Transverse colon (tissue), 4 donors: ENCODE measurements at places on chromosomes 1 and 21.
A peak's percentile ranks its signal among the peaks of the same experiment; 100 is the strongest.

DNA sequence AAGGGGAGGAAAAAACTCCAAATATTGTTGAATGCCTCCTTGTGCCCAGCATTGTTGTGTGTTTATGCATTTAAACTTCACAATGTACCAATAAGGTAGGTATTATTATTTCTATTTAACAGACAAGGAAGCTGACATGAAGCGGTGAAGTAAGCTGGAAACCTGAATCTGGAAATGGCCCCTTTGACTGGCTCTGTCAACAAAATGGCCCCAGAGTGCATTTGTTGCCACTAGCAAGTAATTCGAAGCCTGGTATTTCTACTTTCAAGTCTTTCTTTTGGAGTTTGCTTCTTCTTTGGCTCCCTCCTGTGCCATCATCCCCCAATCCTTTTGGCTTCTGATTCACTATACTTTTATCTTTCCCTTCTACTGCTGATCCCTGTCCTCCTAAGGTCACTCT lies 23.1 kb downstream of the CRYZL1 start:
- no peak for DNase-seq

- DNase-seq: peak; percentile 43
Observed at GRCh38 chr1:160093624-160094290, 4.7 kb downstream of the IGSF8 start.

GRCh38 chr1:203652724-203653461 lies 26.3 kb downstream of the ATP2B4 start:
- DNase-seq: no peak

- DNase-seq: no peak
Observed at GRCh38 chr1:25182629-25183028, 49.7 kb downstream of the SYF2 start.

DNA sequence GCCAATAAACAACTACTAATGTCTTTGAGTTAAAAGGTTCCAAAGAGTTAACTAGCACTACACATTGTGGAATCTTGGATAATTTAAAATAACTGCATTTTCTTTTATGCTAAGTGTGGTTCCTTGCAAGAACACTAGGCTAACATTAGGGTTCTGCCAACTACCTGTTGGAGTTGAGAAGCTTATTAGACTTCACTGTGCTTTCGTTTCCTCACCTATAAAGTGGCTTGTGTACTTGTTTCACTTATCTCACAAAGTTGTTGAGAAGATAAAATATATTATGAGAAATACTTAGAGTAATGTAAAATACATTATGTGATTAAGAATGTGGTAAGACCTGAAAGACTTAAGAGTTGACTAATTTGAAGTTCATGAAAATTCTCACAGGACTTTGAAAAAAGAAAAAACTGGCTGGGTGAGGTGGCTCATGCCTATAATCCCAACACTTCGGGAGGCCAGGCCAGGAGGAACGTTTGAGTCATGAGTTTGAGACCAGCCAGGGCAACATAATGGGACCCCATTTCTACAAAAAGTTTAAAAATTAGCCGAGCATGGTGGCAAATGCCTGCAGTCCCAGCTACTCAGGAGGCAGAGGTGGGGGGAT lies 5.6 kb upstream of the RRAGC start:
- no peak for DNase-seq
